ENCODE measurements at places on chromosomes 11 and 22.

DNA sequence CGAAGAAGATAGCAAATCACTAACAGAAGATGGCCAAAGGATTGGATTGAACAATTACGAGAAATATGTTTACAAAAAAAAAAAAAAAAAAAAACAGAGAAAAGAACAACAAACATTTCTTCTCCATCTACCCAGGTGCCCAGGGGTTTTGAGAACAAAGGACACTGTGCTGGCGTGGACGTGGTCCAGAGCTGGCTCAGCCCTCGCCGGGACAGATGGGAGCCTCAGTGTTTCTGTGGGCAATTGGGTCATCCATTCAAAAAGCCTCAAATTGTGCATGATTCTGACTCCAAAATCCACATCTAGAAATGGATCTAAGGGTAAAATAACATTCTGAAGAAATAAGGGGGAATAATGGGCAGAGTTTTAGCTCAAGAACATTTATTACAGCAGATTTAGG, 63.1 kb downstream of the DHCR7 start:
- no peak for DNase-seq

DNA sequence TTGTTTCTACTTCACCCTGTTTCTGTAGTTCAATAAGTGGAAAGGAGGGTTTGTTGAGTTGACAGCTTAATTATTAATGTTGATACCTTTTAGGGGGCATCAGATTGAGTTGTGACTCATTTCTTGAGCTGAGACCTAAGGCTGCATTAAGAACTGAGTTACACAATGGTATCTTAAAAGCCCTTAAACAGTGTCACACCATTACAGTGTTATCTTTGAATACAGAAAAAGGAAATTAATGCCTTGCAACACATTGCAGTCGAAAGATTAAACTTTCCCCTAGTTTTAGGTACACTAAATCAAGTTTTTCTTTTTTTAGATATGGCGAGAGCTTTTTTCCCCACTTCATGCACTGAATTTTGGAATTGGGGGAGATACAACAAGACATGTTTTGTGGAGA, 16.7 kb downstream of the PAFAH1B2 start:
- no peak for DNase-seq

- DNase-seq, result no peak
Measured at GRCh38 chr11:94526645-94527438, 14.6 kb downstream of the C11orf97 start.

DNA sequence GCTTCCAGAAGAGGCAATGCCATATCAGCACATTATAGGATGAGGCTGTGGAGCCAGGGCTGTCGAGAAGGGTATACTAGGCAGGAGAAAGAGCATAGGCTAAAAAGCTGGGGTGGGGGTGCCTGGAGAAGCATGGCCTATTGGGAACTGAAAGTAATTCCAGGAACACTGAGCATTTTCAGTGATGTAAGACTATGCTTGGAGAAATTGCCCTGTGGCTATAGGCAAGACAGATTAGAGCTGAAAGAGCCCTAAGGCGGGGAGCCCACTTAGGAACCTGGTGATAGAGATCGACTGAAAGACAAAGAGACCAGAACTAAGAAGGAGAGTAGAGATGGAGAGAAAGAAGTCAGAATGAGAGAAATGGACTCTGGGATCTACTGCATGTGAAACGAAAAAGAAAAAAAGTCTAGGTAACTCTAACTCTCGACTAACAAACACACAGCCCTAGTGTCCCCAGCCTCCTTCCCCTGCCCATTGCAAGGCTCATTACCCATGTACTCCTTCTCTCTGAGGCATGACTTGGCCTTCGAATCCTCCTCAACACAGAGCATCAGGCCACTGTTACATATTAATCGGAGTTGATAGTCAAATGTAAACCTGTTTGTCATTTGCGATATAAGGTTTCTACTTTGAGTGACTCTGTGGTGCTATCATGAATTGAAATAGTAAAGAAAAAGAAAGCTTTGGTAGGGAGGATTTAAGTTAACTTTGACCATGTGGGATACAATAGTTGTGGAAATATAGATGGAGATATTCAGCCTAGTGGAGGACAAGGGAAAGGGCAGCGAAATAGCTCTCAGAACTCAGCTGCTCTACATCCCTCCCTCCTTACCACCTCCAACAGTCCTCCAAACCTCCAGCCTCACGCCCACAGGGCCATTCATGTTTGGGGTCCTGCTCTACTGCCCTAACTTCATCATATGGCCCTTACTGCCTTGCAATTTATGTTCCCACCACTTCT, 52.3 kb upstream of the BMAL1 start:
- no peak for DNase-seq

DNA sequence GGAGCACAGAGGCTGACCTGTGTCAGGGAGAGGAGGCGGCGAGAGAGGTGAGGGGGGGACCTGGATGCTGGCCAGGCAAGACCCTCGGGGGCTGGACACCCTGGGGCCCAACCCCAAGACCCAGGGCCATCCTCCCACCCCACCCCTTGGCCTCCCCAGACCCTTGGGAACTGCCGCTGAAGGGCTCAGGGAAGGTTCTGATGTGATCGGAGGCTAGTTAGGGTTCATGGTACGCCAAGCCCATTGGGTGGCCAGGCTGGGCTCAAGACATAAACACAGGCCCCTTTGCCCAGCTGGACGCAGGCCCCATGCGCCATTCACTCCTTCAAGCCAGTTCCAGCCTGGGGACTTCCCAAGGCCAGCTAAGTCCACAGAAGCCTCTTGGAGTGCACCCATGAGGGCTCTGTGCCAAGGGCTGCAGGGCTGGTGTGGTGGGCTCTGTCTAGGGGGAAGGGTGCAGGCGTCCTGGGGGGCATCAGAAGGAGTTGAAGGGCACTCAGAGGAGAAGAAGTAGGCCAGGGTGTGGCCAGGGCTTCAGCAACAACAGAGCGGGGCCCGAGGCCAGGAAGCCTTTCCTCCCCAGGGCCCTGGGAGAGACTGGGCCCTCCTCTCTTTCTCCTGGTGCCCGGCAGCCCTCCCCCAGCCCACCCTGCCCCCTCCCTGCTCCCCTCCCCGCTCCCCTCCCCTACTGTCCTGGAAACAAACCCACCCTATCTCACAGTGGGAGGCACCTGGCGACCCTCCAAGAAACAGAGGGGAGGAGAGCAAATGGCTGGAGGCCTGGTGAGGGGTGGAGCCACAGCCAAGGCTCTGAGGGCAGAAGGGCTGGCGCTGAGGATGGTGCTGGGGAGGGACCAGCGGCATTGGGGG, 12.9 kb downstream of the TSPAN32 start:
- no peak for DNase-seq

DNA sequence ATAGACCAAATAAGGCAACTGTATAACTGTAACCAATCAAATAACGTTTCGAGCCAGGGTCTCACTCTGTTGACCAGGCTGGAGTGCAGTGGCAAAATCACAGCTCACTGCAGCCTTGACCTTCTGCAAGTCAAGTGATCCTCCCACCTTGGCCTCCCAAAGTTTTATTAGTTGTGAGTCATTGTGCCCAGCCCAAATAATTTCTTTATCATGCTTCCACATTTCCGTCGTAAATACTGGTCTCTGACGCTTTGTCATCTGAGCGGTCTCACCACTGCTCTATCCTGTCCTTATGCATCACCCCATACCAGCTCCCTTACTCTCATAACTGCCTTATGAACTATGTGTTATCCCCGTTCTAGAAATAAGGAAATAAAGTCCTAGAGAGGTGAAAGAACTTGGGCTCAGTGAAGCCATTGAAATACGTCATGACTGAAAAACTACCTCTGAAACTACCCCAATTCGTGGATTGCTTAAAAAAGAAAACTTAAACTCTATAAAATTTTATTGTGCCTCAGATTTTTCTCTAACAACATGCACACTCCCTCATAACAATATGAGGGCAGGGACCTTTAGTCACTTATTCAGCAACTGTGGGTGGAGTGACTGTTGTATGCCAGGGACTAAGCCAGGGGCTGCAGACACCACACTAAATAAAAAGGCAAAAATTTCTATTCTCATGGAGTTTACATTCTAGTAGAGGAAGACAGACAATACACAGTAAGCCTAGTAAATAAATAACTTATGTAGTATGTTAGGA, 15.8 kb upstream of the RTN4RL2 start:
- no peak for DNase-seq

DNA sequence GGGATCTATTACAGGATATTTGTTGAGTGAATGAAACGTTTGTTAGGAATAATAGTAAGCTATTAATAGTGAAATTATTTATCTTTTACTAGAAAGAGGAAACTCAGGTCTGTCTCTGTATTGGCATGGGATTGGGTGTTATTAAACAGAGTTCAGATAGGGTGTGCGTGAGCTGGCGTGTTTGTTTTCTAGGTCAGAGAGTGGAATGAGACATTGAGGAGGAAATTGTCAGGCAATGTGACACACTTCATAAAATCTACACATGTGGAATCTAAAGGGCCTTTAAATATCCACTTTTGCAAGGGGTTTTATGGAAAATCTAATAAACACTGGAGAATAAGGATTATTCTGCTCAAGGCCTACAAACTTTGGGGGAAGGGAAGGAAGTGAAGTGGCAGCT, 552.9 kb downstream of the NTM start:
- DNase-seq, result no peak

DNA sequence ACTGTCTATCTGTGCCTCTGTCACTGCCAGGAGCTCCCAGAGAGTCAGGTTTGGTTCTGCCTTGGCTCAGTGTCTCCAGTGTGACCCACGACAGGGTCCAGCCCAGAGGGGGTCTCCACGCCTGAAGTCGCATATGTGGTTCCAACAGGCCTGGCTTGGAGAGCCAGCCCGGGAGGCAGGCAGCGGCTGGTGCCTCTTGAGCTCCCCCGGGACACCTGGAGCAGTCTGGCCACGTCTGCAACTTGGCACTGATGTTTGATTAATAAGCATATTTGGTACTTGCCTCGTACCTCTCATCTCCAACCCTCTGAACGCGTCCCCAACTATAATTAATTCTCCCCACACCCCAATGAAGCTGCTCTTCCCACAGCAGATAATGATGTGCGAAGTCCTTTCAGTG, 31.7 kb upstream of the SHISAL1 start:
- DNase-seq, result no peak

- no peak for DNase-seq
Measured at GRCh38 chr11:84106541-84106940, 820.4 kb upstream of the CCDC90B start.

GRCh38 chr11:37402663-37403062, 804.6 kb upstream of the RAG2 start:
- DNase-seq, result no peak

GRCh38 chr11:46628961-46629360, 11.6 kb downstream of the ATG13 start:
- DNase-seq, result no peak

- DNase-seq, result no peak
Measured at GRCh38 chr11:131746201-131746600, 375.8 kb downstream of the NTM start.

- DNase-seq, result no peak
Measured at GRCh38 chr11:62921573-62922188, 518 bp upstream of the CHRM1 start.

DNA sequence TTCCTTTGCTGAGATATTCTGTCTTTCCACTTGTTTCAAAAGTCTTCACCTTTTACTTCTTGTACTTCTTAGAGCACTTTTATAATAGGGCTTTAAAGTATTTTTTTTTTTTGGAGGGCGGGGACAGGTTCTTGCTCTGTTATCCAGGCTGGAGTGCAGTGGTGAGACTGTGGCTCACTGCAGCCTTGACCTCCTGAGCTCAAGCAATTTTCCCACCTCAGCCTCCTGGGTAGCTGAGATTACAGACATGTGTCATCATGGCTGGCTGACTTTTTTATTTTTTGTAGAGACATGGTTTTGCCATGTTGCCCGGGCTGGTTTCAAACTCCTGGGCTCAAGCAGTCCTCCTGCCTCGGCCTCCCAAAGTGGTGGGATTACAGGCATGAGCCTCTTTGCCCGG, 57.9 kb downstream of the DYNC2H1 start:
- DNase-seq, result no peak

DNA sequence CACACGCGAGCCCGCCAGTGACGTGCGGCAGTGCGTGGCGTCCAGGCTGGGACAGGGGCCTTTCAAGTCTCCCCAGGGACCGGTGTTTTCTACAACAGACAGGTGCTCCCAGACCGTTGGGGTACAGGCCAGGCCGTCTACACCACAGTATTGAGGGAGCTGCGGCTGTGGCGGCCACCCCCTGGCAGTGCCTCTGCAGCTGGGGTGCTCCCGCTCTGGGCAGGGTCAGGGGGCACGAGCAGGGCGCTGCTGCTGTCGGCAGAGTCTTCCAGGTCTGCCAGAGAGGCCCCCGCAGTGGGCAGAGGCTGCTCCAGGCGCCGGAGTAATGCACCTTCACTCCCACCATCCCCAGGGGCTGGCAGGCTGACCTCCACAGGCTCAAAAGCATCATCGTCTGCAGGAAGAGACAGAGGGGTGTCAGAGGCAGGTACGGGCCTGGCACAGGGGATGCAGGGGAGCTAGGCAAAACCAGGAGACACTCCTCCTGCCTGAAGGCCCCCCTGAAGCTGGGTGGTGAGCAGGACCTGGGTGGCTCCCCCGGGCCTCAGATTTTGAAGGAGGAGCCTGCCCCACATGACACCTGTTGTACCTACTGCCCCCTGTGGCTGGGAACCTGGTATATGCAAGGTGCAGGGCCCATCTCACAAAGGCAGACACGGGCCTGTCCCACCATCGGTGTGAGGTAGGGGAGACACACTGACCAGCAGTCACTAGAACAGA, 83.3 kb downstream of the DGCR2 start:
- no peak for DNase-seq

GRCh38 chr11:121723246-121723741, 270.5 kb upstream of the SORL1-AS1 start:
- no peak for DNase-seq

DNA sequence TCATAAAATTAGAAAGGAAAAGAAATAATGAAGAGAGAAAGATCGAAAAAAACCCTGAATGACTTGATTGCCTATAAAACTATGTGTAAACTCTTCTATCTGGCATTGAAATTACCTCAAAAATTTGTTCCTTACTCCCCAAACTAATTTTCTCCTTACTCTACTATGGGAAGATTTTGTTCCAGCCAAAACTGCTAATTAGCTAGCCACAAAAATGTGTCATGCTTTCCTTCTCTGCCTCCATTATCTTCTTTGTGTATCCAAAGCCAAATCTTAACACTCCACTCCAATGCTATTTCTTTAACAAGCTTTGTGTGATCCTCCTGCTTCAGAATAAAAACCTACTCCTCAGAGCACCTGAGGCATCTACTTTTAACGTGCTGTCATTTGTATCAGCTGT, 831.2 kb downstream of the METTL15 start:
- no peak for DNase-seq

GRCh38 chr11:95716266-95716665, 73.3 kb downstream of the FAM76B start:
- no peak for DNase-seq

GRCh38 chr22:38300197-38300945, 16.9 kb downstream of the CSNK1E start:
- DNase-seq, result no peak

DNA sequence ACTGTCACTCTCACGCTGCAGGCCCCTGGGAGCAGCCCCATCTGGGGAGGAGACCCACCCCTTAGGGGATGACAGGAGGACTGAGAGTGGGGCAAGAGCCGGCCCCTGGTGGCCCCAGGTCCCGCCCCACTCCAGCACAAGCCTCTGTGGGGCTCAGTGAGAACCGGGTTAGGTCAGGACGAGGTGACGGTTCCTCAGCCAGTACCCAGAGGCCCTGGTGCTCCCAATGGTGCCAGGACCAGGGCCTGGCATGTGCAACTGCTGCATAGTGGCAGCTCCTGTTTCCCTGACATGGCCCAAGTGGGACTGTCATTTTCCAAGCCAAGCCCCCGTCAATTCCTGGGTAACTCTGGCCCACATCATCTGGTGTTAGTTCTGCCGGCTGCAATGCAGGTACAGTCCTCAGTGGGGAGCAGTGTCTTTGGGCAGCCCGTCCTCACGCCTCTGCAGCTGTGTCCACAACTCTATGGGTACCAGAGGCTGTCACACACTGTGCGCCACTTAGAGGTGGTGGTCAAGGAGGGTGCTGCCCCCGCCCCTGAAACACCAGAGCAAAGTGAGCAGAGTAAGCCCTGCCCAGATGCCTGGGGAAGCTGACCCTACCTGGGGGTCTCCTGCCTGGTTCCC, 15.9 kb downstream of the CHID1 start:
- no peak for DNase-seq
